ENCODE measurements at places on chromosomes 5 and 9.
A peak's percentile ranks its signal among the peaks of the same experiment; 100 is the strongest.

DNA sequence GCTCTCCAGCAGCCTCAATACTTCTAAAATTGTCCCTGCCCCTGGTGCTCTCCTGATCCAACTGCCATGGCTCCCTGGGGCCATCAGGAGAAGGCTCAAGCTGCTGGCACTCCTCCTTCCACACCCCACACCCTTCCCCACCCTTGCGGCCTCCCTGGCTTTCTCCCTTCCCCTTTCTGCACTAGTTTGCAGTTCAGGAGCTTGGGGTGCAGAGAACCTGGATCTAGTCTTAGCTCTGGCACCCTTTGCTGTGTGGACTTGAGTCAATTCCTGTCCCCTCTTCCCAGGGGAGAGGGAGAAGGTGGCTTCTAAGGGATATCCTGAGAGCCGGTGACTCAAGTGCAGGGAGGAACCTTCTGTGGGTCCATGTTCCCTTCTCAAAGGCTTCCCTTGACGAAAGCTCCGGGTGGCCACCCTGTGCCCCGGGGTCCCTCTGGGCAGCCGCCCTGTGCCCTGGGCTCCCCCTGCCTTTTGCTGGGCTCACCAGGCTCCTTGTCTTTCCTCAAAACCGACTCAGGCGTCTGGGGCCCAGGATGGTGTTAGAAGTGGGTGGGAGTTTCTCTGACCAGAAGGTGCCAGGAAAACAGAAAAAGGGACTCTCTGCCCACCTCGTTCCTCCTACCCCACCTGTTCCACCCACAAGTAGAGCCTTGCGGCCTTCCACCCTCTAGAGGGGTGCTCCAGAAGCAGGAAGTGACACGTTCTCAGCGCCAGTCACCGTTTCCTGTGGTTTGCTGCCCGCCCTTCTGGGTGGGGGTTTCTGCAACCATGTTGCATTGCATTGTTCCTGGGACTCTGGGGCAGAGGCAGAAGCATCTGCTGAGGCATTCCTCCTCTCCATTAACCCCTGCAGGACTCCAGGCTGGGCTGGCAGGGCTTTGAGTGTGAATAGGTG is 15.0 kb downstream of the GLIPR2 start:
- DNase-seq, result peak; percentile 93

DNA sequence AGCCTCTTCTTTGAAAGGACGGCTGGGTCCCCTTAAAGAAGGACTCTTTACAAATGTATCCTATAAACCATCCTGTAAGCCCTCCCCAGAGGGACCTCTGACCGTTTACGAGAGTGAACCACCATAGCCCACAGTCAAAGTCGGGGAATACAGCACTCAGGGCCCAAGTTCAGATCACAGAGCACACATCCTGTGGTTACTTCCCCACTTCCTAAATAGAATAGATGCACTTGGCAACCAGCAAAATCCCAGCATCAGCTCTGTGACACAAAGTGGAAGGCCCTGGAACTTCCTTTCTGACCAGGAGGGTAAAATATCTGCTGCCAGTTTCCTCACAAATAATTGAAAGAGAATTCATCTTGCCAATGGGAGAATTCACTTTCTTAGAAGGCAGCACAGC is 6.9 kb upstream of the IGFBPL1 start:
- DNase-seq, result no peak

DNA sequence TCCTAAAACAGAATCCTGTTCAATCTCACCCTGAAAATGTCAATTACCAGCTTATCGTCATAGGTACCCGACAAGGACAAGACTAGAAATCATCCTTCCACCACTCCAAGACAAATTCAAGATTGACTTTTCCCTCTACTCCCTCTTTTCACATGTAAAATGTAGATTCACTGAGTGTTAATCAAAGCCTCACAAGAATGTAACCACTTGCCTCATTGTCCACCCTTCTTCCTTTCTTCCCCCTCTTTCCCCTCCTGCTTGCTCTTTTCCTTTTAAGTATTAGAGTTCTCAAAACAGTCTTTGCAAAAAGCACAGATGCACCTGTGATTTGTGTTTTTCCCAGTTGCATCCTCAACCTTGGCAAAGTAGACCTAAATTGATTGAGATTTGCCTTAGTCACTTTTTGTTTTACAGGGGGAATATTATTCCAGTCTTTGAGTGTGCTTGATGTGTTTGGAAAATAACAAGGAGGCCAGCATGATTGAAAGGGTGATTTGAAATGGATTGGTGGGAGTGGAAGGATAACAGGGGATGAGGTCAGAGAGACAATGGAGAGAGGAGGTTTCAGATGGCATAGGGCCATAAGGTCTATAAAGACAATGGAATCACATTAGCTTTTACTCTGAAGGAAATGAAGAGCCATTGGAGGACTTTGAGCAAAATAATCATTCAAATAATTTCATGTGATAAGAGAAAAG is 231.3 kb upstream of the TYRP1 start:
- DNase-seq, result no peak

GRCh38 chr5:112560371-112560770 is 141.3 kb upstream of the EPB41L4A start:
- DNase-seq, result no peak

GRCh38 chr5:172420235-172420939 is 33.9 kb downstream of the SH3PXD2B start:
- DNase-seq, result peak; percentile 84

GRCh38 chr9:25990376-25990775 is 312.1 kb upstream of the TUSC1 start:
- no peak for DNase-seq

DNA sequence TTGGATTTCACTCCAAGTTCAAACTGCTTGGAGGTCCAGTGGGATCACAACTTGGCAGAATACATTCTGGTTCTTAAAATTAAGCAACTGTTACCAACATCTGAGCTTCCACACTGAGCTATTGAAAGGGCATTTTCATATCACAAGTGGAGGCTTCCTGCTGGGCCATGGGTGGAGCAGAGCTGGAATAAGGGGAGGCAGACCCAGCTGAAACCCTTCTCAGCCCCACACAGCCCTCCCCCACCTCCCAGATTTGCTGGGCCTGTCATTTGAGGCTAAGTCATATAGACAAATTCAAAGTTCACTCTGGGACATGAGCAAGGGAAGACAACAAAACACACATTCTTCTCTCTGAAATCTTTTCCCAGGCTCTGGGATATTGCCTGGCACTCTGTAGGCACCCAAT is 79.9 kb downstream of the ACTL7B start:
- no peak for DNase-seq

DNA sequence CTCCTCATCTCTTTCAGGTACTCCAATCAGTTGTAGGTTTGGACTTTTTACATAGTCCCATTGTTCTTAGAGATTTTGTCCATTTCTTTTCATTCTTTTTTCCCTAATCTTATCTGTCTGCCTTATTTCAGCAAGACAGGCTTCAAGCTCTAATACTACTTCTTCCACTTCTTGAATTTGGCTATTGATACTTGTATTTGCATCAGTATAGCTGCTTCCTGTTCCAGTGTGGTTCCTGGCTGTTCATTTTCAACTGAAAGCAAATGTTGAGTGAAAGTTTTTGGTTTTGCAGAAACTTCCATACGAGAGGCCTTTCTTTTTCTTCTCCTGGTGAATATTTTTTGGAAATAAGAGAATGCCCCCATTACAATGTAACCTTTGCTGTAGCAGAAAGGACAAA is 12.0 kb upstream of the IFNA1 start:
- no peak for DNase-seq

- DNase-seq, result no peak
These were observed 194.3 kb downstream of the ARHGEF28 start for GRCh38 chr5:73820326-73820725.

DNA sequence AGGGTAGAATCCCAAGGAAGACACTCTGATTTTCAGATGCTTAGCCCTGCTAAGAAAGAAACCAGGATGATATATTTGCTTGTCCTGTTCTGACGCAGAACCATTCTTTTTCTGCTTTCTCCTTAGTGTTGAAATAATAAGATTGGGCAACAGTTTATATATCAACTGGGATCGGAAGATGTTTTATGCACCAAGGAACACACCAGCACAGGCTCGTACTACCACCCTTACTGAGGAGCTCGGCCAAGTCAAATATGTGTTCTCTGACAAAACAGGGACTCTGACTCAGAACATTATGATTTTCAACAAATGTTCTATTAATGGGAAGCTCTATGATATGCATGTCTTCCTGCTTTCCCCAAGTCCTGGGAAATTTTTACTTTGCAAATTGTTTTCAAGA is 19.0 kb upstream of the RUSC2 start:
- DNase-seq, result no peak

GRCh38 chr5:16037121-16037845 is 142.3 kb downstream of the MARCHF11 start:
- no peak for DNase-seq

- peak; percentile 35 for DNase-seq
These were observed 19.6 kb downstream of the TENT4A start for GRCh38 chr5:6732634-6733410.

- DNase-seq, result no peak
These were observed 182.5 kb downstream of the FRMD3 start for GRCh38 chr9:83355729-83356151.

DNA sequence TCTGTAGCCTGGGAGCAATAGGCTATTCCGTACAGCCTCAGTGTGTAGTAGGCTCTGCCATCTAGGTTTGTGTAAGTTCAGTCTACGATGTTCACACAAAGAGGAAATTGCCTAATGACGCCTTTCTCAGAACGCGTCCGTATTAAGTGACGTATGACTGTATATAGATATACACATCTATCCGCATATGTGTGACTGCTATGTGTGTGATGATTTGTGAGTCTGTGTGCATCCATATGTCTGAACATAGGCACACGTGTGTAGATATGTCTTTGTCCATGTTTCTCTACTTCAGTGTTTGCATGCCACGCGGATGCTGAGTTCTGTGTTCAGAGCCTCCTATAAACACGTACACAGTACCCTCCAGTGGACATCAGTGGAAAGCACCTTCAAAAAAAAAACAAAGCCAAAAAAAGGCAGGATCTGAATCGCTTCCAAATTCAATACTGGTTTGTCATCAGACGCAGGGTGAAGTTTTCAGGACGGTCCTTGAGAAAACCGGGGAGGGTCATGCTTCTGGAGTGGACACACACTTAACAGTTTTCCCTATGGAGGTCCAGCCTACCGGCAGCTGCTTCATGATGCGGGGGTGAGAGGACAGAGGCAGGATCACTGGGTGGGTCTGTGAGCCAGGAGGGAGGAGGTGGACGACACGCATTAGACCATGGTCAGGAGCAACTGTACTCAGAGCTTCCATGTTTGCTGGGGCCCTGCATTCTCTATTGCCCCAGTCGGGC is 29.5 kb upstream of the ALDH1B1 start:
- DNase-seq, result peak; percentile 73

DNA sequence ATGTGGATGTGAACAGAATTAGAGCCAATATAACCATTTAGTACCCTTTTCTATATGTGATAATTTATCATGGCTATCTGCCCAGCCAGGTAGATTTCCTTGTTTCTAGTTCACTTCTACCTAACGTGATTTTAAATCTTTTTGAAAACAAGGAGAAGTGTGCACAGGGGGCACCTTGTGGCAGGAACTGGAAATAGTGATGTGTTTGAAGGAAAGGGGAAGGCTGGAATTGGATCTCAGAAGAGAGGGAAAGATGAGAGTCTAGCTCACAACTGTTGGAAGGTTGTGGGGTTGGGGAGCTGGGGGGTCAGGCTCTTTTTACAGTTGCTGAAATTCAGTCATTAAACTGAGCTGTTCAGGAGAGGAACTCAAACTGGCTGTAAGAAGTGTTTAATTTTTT is 219.5 kb downstream of the KCTD16 start:
- no peak for DNase-seq

- DNase-seq, result no peak
These were observed 1.2 kb downstream of the SMC5 start for GRCh38 chr9:70260007-70260443.

GRCh38 chr9:85898332-85898731 is 42.6 kb upstream of the NAA35 start:
- DNase-seq, result no peak

GRCh38 chr5:6568383-6568782 is 64.5 kb downstream of the NSUN2 start:
- no peak for DNase-seq

Data from inflammatory macrophage (primary cell).